ENCODE measurements at places on chromosomes 7 and 10.

DNA sequence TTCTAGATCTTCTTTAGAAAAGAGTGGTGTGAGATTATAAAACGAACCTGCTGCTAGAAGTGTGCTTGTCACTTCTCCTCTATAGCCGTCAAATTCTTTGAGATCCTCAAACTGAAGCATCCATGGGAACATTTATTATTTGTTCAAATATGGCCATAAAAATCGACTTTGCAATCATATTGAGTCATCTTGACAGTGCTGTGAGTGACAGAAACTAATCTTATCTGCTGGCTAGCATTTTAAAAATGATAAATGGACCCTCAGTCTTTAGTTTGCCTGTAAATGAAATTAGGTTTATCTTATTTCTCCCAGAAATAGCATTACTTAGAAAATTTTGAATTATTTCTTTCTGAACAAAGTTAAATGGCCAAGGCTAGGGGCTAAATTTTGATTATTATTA is 290.8 kb downstream of the EXOC4 start:
- no peak for DNase-seq

DNA sequence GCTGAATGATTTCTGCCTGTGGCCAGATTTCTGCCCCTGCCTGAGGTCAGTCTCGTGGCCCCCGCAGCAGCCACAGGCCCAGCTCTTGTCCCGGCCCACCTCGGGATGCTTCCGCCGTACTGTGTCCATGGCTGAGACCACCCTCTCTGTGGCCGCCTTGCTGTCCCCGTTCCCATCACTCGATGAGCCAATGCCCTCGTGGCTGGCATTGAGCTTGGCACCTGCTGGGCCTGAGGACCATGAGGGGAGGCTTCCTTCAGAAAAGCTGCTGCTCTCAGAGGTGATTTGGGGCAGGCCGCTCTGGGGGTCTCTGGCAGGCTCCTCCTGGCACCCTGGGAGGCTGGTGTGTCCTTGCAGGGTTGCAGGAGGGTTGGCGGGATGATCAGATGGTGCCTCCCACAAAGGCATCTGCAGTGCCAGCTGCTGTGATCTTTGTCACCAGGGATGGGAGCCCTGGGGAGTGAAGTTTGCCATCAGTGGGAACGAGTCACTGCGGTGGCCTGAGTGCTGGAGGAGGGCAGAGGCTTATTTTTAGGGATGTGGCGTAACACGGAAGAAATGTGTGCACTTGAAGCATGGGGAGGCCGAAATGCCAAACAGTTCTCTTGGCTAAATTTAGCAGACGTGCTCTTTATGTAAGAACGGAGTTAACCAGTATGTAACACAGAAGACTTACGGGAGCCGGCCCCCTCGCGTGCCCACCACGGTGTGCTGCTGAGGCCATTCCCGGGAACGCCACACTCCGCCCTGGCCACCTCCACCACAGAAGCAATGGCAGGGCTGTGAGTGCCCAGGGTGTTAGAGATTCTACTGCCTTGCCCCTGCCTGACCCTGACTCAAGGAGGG is 47.7 kb downstream of the VIPR2 start:
- no peak for DNase-seq

DNA sequence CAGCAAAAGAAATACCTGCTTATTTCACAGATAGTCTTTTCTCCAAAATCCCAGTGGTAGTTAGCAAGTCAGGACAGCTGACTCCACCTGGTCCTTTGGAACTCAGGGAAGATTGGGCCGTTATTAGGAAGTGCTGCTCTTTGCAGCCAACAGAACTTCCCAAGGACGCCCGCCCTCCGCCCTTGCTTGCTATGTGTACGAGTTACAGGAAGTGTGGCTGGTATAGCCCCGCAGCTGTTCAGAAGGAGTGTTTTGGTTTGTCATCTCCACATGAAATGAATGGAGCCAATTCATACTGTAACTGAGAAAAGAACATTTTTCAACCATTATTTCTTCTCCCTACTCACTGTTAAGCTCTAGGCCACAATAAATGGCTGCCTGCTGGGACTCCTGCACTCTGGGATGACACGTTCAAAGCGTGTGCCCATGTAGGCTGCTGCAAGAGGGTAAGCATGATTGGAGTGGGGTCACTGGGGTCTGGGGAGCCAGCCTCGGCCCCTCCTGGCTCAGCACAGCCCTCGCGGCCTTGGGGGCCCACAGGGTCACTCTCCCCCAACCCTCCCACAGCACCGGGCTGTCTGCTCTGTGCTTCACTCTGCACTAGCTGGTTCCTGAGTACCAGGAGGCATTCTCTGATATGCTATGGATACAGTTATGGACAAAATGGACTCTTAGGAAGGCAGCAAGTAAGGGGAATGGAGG is 244.0 kb downstream of the EBF3 start:
- no peak for DNase-seq

DNA sequence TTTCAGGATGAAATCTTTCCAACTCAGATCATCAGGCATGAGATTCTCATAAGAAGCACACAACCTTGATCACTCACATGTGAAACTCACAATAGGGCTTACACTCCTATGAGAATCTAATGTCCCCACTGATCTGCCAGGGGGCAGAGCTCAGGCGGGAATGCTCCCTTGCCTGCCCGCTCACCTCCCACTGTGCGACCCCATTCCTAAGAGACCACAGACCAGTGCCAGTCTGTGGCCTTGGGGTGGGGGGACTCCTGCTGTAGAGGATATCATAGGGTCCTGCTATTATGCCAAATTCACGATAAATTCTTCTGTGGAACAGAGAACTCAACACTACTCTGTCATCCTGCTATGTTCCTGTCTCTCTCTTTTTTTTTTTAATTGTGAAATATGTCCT is 5.2 kb upstream of the RASGEF1A start:
- DNase-seq, result no peak

Measured in iPS DF 6.9 (cell line).